ENCODE measurements at places on chromosomes 3 and 15.

- no peak for DNase-seq
These were observed 335.2 kb upstream of the CTDSPL start for GRCh38 chr3:37526511-37526910.

- no peak for DNase-seq
These were observed 83.4 kb downstream of the EEFSEC start for GRCh38 chr3:128236657-128237056.

DNA sequence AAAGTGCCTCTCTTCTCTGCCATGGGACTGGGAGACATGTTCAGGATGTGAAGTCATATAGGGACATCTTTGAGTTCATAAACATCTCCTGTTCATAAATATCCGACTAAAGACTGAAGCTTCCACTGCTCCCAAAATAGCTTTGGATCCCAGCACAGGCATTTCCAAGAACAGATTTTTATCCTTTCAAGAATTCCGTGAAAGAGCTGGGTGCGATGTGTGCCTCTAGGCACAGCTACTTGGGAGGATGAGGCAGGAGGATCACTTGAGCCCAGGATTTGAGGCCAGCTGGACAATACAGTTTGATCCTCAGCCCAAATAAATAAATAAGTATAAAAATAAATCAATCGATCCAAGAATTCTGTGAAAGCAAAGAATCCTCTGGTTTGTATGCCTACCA, 6.7 kb upstream of the ISLR2 start:
- DNase-seq = no peak

GRCh38 chr3:54065140-54065539, 57.2 kb upstream of the CACNA2D3 start:
- DNase-seq = no peak

DNA sequence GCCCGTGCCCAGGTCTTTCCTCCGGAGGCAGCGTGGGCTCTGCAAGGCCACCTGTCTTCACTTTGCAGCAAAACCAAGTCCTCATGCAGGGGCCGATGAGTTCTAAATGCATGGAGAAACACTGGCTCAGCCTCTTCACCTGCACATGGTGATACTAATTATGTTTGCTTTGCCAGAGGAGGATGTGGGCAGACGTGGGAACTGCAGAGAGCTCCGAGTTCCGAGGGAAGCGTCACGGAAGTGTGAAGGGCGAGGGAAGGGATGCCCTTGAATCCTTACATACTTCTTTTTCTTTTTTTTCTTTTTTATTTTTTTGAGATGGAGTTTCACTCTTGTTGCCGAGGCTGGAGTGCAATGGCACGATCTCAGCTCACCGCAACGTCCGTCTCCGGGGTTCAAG, 74.8 kb downstream of the GABRG3 start:
- DNase-seq = no peak
